ENCODE measurements at places on chromosomes 3 and 15.

GRCh38 chr15:50017522-50017921 is 101.5 kb downstream of the ATP8B4 start:
- DNase-seq, result peak; percentile 25

DNA sequence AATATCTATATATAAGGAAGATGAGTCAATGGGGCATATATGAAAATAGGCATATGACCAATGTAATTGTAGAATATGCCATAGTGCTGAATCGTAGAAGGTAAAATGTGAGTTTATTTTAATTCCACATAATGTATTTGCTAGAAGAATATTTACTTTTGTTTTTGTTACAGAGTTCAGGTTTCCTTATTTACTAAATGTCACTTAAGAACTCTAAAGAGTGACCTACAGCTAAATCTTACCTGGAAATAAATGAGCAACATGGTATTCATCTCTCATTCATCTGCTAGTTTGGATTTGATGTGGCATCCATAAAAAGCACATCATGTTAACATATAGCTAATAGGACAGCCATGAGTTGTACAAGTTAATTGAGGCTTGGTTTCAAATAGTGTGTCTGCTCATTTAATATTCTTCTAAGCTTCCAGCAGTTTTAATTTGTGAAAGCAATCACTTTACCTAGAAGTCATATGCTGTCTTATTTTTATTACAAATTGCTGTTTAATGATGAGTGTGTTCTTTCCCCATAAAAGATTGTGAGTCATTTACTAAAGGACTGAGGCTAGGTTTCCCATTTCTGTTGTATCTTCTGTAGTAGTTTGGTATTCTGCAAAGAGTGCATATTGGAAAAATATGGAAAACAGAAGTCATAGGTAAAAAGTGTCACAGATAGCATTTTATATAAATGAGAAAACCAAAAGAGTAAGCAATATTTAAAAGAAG is 222.1 kb upstream of the POU1F1 start:
- no peak for DNase-seq

GRCh38 chr3:11060500-11061251 is 68.1 kb downstream of the SLC6A1 start:
- DNase-seq, result peak; percentile 74

- peak; percentile 33 for DNase-seq
Observed at GRCh38 chr3:113405180-113405579, 36.1 kb downstream of the CFAP44 start.

GRCh38 chr3:81838457-81838856 is 77.0 kb upstream of the GBE1 start:
- no peak for DNase-seq

GRCh38 chr3:128009952-128010846 is 42.0 kb upstream of the SEC61A1 start:
- peak; percentile 47 for DNase-seq

DNA sequence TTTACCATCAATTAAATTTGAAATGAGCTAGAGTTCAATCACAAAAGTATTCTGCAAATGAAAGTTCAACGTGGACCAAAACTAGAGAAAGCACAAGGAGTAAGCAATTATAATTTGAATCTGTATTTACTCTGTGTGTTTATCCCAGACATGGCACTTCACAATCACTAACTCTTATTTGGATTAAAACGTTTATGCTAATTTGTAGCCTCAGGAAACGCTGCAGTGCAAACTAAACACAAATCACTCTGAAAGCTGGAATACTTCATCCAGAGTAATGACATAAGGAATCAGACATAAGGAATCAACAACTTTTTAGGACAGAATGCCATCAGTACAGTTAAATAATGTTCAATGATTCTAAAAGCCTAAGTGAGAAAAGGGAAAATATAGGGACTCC is 18.5 kb downstream of the CEP152 start:
- DNase-seq, result no peak

GRCh38 chr3:72370947-72371346 is 477.3 kb downstream of the SHQ1 start:
- DNase-seq, result no peak

GRCh38 chr3:125032100-125032643 is 23.6 kb downstream of the HEG1 start:
- DNase-seq, result peak; percentile 10

DNA sequence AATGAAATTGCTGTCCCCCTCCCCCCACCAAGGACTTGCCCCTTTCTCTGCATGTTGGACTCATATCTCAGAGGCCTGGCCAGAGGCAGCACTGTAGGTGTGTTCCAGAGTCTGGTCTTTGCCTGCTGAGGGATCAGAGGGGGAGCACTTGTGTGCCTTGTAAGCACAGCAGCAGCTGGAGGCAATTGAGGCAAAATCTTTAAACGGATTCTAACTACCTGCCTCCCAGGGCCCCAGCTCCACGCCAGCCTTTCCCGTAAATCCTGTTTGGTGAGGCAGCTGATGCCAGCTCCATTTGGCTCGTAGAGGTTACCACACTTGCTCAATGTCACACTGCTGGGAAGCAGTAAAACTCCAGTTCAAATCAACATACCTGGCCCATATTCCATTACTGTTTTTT is 2.3 kb upstream of the IDH2 start:
- no peak for DNase-seq

DNA sequence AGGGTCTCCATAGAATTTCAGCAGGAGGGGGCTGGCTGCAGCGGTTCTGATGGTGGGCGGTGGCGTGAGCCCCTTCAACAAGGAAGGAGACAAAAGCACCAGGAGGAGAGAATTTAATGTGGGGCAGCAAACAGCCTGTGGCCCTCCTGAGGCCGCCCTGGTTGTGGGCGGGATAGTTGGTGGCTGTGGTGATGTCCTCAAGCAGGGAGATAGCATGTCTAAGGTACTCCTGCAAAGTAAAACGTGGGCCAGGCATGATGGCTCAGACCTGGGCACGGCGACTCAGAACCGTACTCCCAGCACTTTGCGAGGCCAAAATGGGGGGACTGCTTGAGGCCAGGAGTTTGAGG is 94.0 kb downstream of the LRRK1 start:
- DNase-seq, result no peak

DNA sequence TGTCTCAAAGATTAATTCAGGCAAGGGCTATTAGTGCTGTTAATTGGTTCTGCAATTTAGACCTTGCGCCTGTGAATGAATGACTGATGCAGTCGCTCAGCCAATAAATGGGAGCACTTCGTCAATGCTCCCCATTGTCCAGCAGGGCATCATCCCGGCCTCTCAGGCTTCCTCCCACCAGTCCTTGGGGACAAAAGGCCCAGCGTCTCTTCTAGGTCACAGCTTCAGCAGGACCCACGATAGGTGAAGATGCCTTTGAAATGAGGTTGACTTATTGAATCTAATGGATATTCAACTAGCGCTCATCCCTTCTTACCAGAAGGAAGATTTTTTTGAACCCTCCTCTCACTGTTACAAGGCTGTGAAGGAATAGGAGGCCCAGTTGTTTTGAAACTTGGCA is 47.7 kb upstream of the CLDN18 start:
- DNase-seq, result no peak

DNA sequence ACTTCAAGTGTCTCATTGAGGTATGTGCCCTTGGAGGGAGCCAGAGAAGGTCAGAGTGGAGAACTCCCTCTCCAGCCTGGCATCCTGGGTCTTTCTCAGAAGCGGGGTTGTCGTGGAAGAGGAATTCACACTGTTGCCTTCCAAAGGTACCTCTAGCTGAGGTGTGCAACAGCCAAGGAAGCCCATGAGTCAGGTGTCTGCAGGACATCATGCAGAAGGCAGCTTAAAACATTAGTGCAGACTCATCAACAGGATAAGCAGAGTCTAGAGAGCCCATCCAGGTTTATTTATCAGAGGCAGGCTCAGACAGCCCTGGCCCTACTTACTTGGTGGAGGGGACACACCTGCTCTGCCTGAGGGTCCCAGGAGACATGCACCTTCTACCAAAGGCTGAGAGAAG is 95.6 kb upstream of the TPM1 start:
- DNase-seq, result no peak

DNA sequence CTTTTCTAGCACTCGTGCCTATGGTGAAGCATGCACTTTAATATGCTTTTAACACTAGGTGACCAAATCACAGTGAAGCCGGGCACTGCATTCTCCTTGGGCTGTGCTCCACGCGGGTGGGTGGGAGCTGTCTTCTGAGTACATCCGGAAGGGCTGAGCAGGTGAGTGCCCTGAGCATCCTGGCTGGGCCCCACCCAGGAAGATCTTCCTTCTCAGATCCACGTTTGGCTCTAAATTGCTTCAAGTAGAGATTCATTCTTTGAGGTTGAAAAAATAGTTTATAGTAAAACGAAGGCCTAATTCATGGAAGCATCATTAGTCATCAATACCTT is 73.9 kb upstream of the BLM start:
- DNase-seq, result no peak

- DNase-seq, result peak; percentile 35
Observed at GRCh38 chr3:184562878-184563560, 1.4 kb downstream of the EPHB3 start.

DNA sequence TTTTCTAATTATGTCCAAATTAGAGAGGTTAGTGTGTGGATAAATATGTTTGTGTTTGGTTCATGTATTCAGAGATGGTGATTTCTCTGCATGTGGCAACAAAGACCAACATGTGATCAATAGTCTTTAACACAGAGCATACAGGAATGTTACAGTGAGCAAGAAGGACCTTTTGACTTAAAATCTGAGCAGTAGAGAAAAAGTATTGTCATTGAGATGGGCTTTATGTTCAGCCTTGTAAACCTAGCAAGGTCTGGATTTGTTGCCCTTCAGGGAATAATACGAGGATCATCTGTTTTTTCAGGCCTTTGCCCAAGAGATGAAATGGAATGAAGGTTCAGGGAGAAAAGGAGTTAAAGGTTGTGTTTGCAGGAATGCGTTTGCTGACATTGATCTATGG is 161.8 kb upstream of the NECTIN3 start:
- no peak for DNase-seq

DNA sequence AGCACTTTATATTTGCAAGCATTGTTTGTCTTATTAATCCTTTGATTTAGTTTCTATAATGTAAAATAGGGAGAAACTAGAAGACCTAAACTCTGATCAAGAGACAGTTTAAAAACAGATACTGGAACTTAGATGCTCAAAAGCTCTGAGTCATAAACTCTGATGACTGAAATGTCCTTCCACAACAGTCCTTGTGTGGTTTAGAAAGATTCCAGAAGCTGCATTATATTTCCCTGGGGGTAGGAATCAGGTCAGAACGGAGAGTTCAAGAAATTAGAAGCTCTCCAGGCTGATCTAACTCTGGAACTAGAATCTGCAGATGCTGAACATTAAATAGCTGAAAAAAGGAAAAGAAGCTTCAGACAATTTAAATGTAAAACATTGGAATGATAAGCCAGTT is 18.3 kb upstream of the ONECUT1 start:
- no peak for DNase-seq

DNA sequence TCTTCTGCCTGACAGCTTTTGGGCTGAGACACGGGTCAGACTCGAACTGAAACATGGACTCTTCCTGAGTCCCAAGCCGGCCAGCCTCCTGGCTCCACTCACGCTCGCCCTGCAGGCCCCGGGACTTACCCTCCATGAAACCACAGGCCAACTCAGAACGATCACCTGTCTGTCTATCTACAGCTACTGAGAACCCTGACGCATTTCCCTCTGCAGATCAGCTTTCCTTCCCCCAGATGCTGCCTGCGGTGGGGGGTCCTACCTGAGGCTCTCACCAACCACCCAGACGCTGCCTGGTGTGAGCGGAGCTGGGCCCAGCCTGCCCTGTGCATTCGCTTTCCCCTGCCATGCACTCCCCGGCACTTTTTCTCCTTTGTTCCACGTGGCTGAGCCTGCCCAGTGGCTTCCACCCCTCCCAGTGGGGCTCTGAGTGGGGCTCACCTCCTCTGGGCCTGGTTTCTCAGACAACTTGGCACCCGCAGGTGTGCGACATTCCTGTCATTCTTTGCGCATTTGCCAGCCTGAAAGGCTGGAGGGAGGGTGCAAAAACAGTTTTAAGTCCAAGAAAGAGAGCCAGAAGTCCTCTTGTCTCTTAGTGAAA is 60.2 kb downstream of the PLXNA1 start:
- no peak for DNase-seq

DNA sequence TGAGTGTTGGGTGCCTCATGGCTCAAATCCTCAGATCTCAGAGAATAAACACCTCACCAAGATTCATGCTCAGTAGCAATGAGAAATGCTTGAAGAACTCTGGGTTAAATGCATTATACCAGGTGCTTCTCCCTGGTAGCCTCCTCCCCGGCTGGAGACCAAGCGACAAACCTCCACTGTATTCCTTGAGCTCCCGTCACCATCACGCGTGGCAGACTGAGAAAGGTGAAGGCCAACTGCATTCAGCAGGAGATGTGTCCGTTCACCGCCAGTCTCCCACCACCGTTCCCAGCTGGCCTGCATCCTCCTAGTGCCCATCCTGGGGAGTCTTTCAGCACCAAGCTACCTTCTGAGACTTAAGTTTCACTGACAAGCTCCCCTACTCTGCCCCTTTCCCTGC is 7.5 kb downstream of the CSTA start:
- DNase-seq, result no peak

DNA sequence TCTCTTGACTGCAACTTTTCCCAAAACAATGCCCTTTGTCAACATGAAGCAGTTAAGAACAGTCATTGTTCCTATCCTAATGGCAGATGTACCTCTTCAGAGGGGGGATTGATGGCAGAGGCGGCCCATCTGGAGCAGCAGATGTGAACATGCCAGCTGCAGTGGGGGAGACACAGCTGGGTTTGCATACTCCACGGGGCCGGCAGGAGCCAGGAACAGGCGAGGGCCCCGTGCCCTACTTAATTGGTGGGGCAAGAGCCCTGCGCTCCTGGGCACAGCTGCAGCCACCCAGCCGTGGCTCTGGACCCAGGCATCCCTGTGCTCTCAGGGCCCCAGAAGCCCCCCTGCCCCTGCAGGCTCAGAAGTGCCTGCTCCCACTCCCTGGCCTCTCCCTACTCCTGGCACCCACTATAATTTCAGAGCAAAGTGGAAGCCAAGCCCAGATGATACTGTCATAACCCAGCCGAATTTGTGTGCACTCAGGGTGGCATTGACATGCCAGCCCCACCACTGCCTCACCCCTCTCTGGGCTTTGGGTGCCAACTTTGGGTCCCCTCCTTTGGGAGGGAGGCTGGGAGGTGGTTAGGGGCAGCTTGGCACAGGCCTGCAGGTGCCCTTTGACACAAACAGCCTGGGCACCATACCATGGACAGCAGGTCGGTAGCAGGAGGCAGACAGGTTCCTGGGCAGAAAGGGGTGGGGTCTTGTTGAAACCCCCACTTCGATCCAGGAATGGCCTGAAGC is 34.6 kb downstream of the ROPN1B start:
- DNase-seq, result no peak

- DNase-seq, result no peak
Observed at GRCh38 chr3:75180235-75180944, 483.7 kb upstream of the FRG2C start.

DNA sequence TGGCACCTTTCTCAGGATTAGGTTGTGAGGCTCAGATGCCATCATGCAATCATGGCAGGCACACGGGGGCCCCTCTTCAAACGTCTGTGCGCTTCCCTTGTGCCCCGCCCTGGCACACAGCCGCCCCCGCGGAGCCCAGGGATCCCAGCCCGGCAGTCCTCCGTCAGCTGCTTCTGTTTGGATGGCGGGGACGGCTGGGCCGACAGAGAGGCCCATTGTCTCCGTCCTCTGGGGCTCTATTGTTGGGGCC is 849 bp upstream of the HDAC11 start:
- peak; percentile 49 for DNase-seq

Data from AG08395 (cell line).